Iris pigment epithelial cell (primary cell): ENCODE measurements at places on chromosomes 2 and 18.

- DNase-seq: no peak
Measured at GRCh38 chr2:155026651-155027174, 328.2 kb downstream of the KCNJ3 start.

GRCh38 chr2:119996148-119996547 lies 16.7 kb upstream of the EPB41L5 start:
- no peak for DNase-seq

DNA sequence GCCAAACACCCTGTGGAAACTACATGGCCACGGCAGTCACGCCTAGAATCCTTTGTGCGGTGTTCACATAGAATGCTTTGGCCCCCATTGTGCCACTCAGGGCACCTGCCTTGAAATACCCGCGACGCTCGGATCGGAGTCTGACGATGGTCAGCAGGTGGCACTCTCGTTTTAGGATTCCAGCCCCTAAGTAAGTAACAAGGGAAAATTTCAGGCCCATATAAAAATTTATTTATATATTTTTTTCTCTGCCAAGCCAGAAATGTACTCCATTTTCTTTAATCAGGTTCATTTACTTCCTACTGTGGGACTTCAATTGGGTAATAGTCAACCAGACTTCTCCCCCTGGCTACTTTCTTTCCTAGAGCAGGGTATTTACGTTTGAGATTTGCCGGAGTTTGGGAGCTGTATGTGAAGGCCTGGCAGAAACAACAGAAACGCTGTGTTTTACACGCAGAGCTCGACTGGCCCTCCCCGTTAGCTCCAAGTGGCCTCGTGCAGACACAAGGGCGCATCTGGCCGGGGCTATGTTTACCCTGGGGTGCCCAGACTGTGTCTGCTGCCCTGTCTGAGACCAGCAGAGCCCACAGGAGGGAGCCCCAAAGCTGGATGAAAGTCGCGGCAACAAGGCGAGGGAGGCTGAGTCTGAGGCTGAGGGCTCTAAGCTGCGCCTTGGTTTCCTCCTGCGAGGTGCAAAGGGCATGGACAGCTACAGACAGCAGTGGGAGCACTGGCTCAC lies 41.6 kb downstream of the LRRC30 start:
- peak; percentile 83 for DNase-seq

DNA sequence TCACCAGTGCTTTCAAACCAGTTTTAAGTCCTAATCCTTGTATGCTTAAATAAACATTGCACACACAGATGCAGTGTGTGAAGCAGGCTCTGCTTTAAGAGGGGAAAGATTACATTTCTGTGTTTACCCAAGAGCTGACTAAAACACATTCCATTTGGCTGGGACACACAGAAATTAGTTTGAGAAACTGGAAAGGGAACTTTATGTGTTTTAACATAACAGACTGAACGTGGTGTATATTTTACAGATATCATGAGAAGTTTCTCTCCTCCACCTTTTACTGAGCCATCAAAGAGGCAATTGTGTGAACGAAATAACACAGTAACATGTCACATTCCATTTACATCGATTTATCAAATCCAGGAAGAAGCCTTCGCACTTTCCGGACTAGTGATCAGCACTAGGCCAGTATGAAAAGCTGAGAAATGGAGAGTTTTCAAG lies 121.8 kb downstream of the MAIP1 start:
- DNase-seq: peak; percentile 95

DNA sequence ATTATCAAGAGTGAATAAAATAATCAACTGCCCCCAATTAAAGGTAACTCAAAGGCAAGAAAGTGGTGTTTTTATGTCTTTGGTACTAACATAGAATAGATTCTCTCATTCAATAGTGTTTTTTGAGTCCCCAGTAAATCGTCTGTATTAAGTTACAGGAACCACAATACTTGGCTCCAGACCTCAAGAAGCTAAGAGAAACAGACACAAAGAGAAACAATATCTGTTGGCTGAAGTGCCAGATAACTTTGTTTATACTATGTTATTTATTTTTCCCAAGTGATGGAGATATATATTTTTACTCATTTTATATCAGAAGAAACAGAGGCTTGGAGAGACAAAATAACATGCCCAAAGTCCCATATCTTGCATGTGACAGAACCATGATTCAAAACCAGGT lies 201.7 kb upstream of the HNRNPA3 start:
- no peak for DNase-seq

GRCh38 chr2:199556527-199557285 lies 99.0 kb upstream of the SATB2 start:
- no peak for DNase-seq

DNA sequence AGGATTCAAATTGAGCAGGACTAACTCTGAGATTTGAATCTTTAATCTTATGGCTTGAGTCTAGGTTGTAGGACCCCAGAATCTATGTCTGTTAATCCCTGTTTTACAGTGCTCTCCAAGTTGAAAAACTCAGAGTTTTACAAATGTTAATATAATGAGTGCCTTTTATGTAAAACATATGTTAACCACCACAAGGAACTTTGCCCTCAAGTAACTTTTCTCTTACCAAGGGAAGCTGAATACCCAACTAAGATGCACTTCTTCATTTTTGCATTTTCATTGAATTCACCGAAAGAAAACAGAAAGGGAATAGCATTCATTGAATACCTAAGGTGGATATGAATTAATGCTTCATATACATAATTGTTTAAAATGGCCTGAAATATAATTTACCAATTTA lies 338.1 kb downstream of the RPRM start:
- DNase-seq: no peak

- no peak for DNase-seq
Measured at GRCh38 chr2:27569398-27569797, 13.4 kb upstream of the ZNF512 start.

DNA sequence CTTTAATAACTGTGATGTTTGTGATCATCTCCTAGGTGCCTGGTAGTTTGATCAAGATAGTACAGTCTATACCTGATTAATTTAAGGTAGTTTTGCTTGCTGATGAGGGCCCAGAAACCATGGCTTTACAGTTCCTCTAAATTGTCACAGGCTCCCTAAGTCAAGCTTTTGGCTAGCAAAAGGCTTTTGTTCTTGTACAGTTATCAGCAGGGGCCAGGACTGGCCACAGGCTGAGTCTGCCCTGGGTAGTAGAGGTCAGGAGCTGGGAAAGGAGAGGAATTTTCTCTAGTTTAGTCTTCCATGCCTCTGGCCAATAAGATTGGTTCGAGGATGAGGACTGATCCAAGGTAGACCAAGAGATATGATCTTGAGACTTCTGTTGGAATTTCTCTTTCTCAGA lies 3.6 kb upstream of the BOD1L2 start:
- no peak for DNase-seq

- no peak for DNase-seq
Measured at GRCh38 chr2:241177526-241178334, 10.7 kb upstream of the ANO7 start.

DNA sequence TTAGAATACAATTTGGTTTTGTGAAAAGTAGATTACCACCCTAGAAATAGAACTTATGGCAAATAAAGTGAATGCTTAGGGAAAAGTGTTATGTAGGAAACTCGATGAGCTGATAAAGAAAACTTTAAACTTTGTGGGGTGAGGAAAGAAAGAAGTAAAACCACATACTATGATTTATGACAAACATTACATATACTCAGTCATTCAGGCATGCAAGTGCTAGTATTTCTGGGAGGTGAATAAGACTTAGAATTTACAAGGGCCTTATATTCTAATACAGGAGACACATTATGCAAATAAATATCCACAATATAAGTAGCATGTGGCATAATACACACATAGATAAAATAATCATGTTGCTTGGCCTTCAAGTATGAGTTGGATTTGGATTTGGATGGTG lies 618.1 kb downstream of the XIRP2 start:
- DNase-seq: no peak

GRCh38 chr2:111975053-111975552 lies 76.7 kb downstream of the MERTK start:
- DNase-seq: peak; percentile 94

- DNase-seq: no peak
Measured at GRCh38 chr2:111042261-111042660, 78.5 kb upstream of the BCL2L11 start.
